Fibroblast of villous mesenchyme (primary cell): ENCODE measurements at places on chromosomes 11 and 22.

GRCh38 chr11:15969281-15969680 lies 387.1 kb downstream of the SOX6 start:
- DNase-seq: peak; percentile 91

DNA sequence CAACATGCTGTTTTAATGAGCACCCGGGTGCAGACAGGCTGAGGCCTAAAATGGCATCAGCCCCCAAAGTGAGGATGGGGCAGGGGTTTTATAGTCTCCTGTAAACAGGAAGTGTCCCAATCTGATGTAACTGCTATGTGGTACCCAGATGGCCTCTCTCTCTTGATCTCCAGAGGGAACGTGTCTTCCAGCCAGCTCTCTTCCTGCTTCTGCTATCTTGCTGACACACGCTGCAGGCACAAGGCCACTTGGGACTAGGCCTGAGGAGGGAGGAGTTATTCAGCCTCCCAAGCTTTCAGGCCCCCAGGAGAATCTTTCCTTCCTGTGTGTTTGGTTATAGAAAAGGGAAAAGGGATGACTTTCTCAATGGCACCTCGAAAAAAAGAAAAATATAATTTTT lies 11.4 kb upstream of the VSTM5 start:
- no peak for DNase-seq

DNA sequence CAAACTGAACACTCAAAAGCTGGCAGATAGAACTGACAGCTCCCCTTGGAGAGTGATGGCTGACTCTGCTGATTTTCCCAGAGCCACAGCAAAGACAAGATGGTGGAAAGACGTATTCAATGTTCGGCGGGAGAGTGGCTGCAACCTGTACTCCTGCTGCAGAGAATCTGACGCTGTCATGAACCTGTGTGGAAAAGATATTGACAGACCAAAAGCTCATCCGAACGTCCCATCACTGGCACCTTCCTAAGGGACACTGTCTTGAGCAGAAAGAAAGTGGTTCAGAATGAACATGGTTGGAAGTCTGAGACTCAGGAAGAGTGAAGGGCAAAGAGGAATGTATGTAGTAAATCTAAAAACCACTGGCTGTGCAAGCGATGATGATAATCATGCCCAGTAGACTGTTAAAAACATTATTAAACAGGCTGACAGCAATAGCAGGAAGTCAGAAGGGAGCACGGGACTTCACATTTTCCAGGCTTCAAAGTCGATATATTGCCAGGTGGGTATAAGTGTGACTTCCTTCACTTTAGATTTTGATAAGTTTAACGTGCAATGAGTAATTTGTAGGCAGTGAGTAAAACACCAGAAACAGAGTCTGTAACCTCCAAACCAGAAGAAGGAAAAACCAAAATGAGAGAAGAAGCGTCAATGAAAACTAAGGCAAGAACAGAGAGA lies 6.2 kb upstream of the IL17REL start:
- DNase-seq: no peak

DNA sequence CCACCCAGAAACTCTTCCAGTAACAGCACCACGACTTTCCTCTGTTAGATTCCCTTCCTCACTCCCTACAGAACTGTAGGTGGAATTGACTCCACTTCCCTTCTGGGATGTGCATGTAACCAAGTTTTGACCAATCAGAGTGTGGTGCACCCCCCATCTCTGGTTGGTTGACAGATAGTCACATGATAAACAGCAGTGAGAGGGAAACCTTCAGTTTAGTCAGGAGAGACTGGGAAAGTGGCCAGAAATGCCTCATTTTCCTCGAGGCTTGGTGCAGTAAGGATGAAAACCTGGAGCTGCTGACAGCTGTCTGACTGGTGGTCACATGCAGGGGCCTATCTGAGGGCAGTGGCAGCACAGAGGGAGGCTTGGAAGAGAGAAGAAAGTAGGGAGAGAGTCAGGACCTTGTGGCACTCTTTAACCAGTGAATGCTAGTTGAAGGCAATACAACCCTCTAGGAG lies 67.3 kb upstream of the GRK3 start:
- DNase-seq: no peak

- no peak for DNase-seq
These were observed 106.2 kb upstream of the TBCEL start for GRCh38 chr11:120917559-120918239.

DNA sequence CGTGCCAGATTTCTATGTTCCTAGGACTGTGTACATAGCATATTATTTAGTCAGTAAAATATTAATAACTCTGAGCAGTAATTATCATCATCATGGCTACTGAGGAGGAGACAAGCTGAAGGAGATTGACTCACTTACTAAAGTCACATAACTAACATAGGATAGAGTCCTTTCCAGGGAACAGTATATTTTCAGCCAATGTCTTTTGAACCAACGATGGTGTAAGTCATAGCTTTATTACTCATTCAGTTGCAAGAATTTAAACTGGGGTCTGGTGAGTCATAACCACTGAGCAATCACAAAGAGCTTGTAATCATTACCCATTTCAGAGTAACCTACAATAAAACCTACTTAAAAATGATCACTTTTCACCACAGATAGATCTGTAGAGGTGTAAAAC lies 1564.8 kb upstream of the TENM4 start:
- peak; percentile 68 for DNase-seq

DNA sequence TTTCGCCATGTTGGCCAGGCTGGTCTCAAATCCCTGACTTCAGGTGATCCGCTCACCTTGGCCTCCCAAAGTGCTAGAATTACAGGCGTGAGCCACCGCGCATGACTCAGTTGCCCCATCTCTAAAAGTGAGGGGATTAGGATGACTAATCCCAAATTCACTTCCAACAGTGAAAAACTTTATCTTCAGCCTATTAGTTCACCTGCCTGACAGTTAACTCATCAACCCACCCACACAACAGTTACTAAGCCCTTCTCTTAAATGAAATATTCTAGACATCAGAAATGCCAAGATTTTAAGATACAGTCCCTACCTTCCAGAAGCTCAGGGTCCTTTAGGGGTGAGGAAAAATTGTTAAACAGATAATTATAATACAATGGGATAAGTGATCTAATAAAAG lies 2.0 kb upstream of the ANKRD42 start:
- DNase-seq: no peak

GRCh38 chr22:26679003-26679629 lies 21.7 kb downstream of the MIAT start:
- DNase-seq: peak; percentile 76

DNA sequence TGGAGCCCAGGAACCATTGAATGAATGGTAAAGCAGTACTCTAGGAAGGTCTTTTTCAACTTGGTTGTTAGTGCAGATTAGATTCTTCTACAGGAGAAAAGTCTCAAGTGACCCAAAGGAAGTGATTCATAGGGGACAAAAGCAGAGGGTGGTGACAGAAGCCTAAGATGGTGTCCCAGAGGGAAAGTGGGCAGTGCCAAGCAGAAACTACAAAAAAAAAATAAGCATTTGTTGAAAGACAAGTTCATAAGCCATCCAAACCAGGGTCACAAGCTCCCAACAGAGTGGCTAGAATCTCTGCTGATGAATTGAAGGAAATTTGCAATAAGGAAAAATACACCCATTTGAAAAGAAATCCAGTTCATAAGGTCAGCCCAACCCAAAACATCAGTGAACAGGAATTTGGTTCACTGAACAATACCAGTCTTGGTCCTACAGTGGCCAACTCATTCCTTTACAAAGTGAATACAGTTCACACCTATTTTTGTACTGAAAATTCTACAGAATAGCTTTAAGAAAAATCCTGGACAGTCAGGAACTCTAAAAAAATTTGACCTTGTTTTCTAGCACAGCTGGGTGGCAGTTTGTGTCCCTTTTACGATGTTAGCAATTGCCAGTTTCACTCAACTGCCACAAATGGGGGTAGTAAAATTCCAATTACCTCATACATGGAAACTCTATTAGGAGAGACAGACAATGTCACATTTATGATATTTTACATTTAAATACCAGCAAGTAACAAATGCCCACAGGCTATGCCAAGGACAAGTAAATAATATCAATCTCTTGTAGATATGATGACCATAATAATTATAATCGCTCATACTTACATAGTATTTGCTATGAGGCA lies 21.6 kb upstream of the NUP160 start:
- no peak for DNase-seq

DNA sequence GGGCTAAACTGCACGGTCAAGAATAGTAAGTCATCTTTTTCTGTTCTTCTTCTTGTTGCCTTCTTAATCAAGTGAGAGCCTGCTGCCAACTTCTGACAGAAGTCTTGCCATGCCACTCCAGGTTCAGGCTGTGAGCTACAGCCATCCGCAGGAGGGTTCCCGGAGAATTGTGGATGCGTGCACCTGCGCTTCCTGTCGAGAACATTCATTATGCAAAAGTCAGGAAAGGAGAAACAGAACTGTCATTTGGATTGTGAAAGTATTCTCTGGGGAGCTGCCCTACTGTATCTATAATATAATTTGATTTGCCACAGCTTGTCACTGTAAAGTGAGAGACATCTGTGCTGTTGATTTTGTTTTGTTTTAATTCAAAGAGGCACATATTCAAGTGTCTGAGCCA lies 12.3 kb downstream of the IL17RA start:
- DNase-seq: no peak

- no peak for DNase-seq
These were observed 46.4 kb upstream of the ARHGAP42 start for GRCh38 chr11:100640646-100641045.

- DNase-seq: no peak
These were observed 12.0 kb downstream of the C11orf58 start for GRCh38 chr11:16750417-16750816.

DNA sequence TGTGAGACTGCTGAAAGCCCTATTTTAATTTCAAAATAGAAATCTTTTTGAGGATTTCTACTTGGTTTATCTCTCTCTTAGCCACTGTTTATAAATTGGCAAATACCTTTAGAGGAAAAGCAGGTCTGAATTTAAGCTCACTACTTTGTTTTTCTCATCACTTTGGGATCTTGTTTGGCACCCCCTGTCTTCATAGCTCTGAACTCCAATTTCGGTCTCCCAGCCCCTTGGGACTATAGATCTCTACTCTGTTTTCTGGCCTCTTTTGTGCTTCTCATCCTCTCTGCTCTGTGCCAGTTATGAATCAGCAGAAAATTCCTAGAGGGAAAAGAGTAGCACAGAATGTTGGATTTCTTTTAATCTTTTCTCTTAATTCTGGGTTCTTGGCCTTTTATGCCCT lies 118.3 kb downstream of the CYP2R1 start:
- peak; percentile 3 for DNase-seq

DNA sequence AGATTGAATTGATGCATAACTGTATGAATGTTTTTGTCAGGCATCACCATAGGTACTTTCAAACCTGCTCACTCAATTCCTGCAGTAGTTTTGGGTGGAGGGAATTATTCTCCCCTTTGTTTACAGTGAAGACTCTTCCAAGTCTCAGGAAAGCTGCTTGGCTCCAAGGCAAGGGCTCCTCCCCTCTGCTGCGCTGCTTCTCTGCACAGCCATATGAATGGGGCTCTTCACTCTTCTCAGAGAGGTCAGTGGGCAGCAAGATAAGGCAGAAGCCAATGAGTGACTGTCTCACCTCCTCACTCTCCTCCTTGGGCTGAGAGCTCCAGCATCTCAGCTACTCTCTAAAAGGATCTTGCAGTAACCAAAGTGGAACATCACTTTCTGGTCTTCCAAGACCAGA lies 165.7 kb upstream of the TTC12 start:
- DNase-seq: no peak

GRCh38 chr11:113262594-113262993 lies 51.8 kb upstream of the TTC12 start:
- DNase-seq: no peak

DNA sequence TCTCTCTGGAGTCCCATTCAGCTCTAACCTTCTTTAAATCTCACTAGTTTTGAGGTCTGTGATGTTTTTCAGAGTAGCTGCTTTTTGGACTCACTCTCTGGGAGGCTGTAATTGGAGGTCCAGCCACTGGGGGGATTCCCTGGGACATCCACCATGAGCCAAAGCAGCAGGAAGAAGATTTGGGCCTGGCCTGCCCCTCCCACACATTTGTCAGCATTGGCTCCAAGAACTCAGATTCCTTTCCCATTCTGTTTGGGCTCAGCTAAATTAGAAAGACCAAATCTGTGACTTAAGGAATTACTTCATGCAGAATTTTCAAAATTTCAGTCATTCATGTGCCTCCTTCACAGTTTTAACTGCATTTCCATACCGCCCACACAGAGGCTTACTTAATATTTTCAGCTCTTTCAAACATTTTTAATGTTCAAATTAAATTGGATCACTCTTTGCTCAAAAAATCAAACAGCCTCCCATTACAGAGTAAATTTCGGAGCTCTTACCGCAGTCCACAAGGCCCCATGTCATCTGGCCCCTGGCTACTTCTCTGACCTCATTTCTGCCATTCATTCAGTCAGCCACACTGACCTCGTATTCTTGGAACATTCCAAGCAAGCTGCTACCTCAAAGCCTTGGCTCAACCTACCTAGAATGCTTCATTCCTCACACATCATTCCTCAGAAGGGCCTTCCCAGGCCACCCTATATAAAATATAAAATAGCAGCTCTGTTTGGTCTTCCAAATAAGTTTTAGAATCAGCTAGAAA lies 54.5 kb upstream of the RRAS2 start:
- DNase-seq: peak; percentile 31

DNA sequence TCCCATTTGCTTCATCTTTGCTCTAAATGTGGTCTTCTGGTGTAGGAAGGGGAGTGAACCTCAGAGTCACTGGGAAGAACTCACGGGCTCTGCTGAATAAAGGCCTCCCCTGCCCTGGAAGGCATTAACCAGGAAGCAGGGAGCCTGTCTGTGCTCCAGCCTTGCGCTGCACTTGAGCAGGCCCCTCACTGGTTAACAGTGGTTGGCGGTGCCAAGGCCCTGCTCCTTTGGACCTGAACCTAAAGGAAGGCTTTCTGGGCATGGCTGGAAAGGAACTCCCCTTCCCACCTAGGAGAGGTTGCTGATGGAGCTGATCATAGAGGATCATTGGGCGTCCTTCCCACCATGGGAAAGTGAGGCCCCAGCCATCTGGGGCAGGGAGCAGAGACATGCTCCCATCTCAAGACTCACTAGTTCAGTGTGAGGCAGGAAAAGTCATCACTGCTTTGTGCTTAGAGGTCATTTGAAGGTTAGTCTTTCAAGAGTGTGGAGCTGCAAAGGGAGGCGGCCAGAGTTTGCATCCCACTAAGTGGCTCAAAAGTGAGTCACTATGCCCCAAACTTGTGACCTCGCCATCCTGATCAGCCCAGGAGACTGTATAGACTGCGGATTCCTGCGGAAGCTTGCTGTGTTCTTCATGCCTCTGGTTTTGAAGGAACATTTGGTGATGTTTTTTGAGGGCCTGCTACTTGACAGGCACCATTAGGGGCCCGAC lies 50.4 kb downstream of the DBX1 start:
- no peak for DNase-seq

DNA sequence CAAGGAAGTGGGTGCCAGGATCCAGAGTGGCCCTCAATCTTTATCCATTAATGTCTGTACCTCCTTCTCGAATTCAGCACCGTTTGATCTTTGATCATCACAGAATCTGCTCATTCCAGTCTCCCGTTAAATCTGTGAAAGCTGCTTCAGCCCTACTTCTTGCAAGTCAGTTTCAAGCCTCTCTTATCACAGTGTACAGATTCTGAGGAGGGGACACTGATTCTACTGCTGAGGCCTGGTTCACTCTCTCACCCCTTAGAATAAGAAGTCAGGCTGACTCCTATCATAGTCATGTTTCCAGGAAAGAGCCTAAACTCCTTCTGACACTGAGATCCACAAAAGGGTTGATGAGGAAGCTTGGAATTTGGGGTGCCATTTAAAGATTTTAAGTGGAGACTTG lies 39.0 kb downstream of the MAML2 start:
- no peak for DNase-seq
